ENCODE measurements at places on chromosomes 4 and X.

DNA sequence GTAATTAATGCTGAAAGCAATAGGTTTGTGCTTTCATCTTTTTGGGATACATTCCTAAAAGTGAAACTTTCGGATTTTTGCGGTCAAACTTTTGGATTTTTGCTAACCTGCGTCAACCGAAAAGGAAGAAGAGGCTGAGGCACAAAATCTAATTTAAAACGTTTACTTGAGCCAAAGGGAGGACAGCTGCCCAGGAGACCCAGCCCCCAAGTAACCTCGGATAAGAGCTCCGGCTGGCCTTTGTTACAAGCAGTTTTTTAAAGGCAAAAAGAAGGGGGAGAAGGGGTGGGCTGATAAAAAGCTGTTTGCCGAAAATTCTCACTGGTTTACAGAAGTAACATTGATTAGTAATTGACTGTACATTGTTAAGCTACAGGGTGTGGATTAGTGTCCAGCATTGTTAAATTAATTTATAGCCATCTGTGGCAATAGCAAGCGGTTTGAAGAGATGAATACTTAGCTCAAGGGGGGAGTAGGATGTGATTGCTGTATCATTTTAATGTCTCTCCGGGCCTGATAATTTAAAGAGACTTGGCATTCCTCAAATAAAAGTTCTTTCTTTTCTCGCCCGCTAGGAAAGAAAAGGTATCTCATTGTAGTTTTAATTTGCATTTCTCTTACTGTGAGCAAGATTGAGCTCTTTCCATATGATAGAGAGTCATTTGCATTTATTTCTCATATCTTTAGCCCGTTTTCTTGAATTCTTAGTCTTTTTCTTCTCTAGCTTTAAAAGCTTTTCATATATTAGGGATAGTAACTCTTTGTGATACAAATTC, 59.1 kb upstream of the USP9X start:
- DNase-seq, result peak; percentile 57
- H3K36me3 ChIP-seq, result no peaks in the 10 kb centered on the region
- peaks cover 23% of the 10 kb centered on the region for H3K27me3 ChIP-seq
- H3K4me3 ChIP-seq, result no peak overlapping the region
- H3K27ac ChIP-seq, result peak overlapping the region; percentile 55

- no peak for DNase-seq
- no peak overlapping the region for H3K4me3 ChIP-seq
- H3K36me3 ChIP-seq, result no peaks in the 10 kb centered on the region
- no peak overlapping the region for H3K27ac ChIP-seq
Observed at GRCh38 chrX:101906136-101906796, 25.6 kb downstream of the ZMAT1 start.

DNA sequence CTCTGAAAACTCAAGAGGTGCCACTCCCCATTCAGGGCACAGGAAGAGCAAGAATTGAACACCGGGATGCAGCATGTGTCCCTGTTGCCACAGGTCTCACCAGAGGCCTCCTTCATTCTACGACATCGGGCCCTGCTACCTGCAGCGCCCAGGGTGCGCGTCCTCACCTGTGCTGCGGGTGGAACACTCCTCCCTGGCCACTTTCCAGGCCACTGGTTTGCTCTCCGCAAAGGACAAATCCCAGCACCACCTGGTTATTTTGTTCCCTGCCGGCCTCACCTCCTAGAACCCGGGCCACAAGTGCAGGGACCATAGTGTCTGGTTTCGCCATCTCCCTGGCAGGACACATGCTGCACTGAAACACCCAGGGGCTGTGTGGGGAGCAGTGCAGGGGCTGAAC, 14.3 kb upstream of the FAM3A start:
- no peak overlapping the region for H3K4me3 ChIP-seq
- H3K27me3 ChIP-seq, result no peaks in the 10 kb centered on the region
- H3K4me1 ChIP-seq, result peaks cover 19% of the 10 kb centered on the region
- H3K36me3 ChIP-seq, result peaks cover 19% of the 10 kb centered on the region
- DNase-seq, result no peak

DNA sequence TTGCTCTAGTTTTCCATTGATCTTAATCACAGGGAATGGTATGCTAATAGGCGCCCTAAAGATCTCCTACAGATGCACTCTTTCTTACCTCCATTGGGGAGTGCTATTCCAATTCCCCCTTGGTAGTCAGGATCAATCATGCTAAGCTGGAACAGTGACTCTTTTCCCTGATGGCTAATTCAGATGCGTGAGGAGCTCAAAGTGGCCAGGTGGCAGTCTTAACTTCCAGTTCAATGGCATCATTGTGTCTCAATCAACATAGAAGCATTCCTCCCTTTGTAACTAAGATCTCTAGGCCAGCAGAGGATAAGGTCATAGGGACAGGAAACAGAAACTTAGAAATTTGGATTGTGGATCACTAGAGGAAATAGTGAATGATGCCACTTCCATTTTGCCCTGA, 216.8 kb downstream of the GRID2 start:
- H3K36me3 ChIP-seq, result no peaks in the 10 kb centered on the region
- H3K27ac ChIP-seq, result no peak overlapping the region
- H3K4me1 ChIP-seq, result no peaks in the 10 kb centered on the region

DNA sequence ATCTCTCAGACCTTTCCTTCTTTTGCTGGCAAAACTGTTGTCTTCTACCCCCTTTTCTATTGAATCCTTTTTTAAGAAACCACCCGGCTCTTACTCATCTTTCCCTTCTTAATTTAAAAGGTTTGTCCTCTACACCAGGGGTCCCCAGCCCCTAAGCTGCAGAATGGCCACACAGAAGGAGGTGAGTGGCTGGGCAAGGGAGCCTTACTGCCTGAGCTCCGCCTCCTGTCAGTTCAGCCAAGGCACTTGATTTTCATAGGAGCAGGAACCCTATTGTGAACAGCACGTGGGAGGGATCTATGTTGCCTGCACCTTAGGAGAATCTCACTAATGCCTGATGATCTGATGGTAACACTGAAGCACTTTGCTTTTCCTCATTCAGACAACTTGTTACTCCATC, 726.3 kb upstream of the INTU start:
- H3K4me1 ChIP-seq, result no peaks in the 10 kb centered on the region
- H3K27ac ChIP-seq, result no peak overlapping the region
- H3K27me3 ChIP-seq, result no peaks in the 10 kb centered on the region
- no peak overlapping the region for H3K4me3 ChIP-seq

- H3K4me1 ChIP-seq, result no peaks in the 10 kb centered on the region
- no peak overlapping the region for H3K4me3 ChIP-seq
- H3K36me3 ChIP-seq, result no peaks in the 10 kb centered on the region
- no peaks in the 10 kb centered on the region for H3K27me3 ChIP-seq
Observed at GRCh38 chr4:158193171-158193749, 17.0 kb upstream of the TMEM144 start.

DNA sequence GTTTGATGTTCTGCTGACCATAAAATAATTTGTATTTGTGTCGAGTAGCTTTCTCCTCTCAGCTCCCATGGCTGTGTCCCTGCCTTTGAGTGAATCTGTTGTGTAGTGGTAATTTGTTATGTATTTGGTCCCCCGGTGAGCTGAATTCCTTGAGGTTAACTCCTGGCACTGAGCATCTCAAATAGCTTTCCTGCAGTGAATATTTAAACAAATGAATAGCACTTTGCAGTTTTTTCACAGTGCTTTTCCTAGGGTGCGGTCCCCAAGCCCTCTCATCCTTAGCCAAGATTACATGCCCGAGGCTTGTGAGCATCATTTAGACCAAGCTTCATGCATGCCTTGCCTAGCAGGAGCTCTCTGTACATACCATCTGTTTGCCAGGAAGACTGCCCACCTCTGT, 74.2 kb downstream of the CLDN34 start:
- H3K4me1 ChIP-seq, result peaks cover 9% of the 10 kb centered on the region
- no peaks in the 10 kb centered on the region for H3K36me3 ChIP-seq
- no peak overlapping the region for H3K27ac ChIP-seq
- no peak overlapping the region for H3K4me3 ChIP-seq

GRCh38 chrX:66042307-66043077, 2.6 kb upstream of the VSIG4 start:
- H3K4me3 ChIP-seq, result no peak overlapping the region
- no peaks in the 10 kb centered on the region for H3K36me3 ChIP-seq
- H3K4me1 ChIP-seq, result no peaks in the 10 kb centered on the region
- no peak for DNase-seq
